Activated naive CD8-positive, alpha-beta T cell treated with anti-CD3 and anti-CD28 coated beads for 36 hours (primary cell): ENCODE measurements at places on chromosomes 12 and 14.

DNA sequence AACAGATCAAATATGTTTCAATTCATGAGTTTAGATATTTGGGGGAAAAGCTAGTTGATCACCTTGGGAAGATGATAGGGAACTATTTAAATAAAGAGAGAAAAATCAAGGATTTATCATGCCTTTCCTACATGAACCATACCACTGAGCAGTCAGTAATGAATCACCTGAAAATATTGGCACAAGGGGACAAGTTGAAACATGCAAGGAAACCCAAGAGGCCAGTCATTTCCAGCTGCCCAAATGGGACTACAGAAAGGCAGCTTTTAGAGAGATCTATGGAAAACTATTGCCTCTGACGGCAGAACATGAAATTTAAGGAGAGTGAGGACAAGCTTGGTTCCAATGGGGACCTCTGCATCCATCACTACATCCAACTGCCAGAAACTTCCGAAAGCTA, 14.1 kb upstream of the ETV6 start:
- no peak for DNase-seq

- no peak for DNase-seq
Measured at GRCh38 chr12:120960657-120961056, 17.7 kb upstream of the HNF1A start.

GRCh38 chr12:8564656-8565055, 24.0 kb upstream of the CLEC4E start:
- DNase-seq, result no peak

DNA sequence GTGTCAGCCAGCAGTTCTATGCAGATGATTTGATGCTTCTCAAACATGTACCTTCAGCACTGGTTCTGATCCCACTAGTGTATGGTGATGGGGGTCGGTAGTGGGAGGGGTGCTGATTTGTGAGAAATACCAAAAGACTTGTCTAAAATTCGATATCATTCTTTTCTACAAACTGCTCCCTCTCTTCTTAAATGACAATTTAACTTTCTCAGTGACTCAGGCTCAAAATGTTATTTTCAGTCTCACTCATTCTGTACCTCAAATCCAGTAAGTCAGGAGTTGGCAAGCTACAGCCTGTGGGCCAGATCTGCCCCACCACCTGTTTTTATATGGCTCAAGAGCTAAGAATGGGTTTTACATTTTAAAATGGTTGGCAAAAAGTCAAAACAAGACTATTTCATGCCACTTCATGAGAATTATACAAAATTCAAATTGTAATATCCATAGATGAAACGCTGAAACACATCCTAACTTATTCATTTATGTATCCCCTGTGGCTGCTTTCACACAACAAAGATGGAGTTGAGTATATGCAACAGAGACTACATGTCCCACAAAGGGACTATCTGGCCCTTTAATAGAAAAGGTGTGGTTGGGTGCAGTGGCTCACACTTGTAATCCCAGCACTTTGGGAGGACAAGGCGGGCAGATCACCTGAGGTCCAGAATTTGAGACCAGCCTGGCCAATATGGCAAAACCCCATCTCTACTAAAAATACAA, 6.6 kb upstream of the NOP2 start:
- no peak for DNase-seq

DNA sequence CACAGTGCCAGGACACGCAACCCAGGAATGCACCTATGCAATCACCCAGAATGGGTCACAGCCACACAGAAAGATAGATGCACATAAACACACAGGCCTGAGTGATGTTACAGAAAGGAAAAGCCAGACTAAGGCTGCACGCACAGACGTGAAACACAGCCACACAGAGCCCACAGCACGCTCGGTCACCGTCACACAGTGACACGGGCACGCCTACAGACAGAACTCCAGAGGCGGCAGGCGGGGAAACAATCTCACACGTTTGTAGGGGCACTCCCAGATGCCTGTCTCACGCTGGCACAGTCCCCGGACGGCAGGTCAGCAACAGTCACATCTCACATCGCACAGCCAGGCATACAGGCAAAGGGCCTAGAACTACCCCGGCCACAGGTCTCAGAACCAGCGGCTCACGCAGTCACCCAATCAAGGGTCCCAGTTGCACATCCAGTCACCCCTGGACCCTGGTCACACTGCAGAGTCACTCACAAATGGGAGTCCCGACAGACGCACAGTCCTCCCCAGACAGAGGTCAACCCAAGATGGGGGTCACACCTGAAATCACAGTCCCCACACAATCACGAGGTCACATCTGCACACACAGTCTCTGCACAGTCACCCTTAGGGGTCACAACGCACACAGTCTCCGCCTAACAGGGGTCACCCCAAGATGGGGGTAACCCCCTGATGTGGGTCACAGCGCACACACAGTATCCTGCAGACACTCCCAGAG, 790 bp downstream of the SSH1 start:
- DNase-seq, result peak; percentile 66

- DNase-seq, result no peak
Measured at GRCh38 chr12:30976206-30976605, 49.7 kb downstream of the TSPAN11 start.

DNA sequence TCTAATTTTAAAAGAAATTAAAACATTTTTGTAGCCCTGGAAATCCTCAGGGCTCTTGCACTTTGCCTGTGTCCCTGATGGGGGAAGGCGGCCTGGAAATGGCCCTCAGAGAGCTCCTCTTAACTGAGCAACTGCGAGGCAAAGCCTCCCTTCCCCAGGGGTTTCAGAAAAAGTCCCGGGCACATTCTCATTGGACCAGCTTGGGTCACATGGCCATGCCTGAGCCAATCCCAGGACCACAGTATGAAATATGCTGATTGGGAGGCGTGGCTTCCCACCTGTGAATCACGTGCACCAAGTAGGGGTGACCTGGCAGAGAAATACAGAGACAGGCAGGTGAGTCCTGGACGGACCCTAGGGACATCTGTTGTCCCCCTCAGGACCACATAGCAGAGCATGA, 90.4 kb upstream of the SFSWAP start:
- DNase-seq, result no peak
